ENCODE measurements at places on chromosomes 1 and 21. TPM values are rescaled to one million over a fixed set of nuclear protein-coding genes. Genes with fewer than 3 reads are reported as not detected.

Gene C1QC
- not detected for total RNA-seq

Gene IL10
- total RNA-seq: not detected

Gene YIPF1
- total RNA-seq: 25.8 TPM

Gene IL20
- not detected for total RNA-seq

Gene OR6N1
- not detected for total RNA-seq

Gene TCHH
- total RNA-seq: not detected

Data from smooth muscle cell of trachea (primary cell).